ENCODE measurements at places on chromosomes 6 and 20.

DNA sequence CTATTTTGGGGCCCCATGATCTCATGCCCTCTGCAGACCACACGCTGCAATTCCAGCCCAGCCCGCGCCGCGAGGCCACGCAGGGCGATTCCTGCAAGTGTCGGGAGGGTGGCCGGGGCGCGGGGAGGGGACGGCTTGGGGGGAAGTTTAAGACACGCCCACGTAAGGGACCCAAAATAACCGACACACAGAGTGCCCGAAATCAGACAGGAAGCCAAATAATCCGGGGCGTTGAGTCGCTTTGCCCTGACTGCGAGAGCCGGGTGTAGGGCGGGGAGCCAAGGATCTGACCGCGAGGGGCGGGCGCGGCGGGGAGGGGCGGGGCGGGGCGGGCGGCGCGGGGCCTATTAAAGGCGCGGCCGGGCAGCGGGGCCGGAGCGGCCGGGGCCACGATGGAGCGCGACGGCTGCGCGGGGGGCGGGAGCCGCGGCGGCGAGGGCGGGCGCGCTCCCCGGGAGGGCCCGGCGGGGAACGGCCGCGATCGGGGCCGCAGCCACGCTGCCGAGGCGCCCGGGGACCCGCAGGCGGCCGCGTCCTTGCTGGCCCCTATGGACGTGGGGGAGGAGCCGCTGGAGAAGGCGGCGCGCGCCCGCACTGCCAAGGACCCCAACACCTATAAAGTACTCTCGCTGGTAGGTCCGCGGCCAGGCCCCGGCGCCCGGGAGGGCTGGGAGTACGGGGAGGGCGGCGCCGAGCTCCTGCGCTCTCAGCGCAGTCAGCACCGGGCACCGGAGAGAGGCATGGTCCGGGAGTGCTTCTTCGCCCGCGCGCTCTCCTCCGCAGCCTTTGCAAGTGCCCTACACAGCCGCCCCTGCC, at the start of gene ENPP1:
ENPP1 (plus strand) TSS at position 377 of the 816 bp plus-strand sequence; CDS start at position 393, 16 bp downstream.
- peak; percentile 81 for DNase-seq

DNA sequence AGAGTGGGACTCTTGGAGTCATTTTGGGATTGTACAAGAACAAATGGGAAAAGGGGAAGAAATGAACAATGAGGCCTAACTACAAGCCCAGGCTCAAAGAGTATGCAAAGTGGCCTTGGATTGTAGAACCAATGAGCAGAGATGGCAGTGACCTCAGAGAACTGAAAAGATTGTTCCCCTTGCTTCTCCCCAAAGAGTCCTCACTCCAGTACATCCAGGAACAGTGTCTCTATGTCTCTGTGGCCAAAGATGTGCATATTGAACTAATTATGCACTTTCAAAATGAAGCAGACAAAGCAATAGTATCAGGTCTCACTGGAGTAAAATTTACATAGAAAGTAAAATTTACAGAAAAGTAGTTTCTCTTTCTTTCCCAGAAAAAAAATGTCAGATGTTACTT, 81.0 kb downstream of the SMLR1 start:
- DNase-seq: no peak

- DNase-seq: no peak
Measured at GRCh38 chr6:138719011-138719635, 54.4 kb upstream of the CCDC28A start.

GRCh38 chr20:58790454-58790853, 60.2 kb downstream of the GNAS-AS1 start:
- DNase-seq: no peak

DNA sequence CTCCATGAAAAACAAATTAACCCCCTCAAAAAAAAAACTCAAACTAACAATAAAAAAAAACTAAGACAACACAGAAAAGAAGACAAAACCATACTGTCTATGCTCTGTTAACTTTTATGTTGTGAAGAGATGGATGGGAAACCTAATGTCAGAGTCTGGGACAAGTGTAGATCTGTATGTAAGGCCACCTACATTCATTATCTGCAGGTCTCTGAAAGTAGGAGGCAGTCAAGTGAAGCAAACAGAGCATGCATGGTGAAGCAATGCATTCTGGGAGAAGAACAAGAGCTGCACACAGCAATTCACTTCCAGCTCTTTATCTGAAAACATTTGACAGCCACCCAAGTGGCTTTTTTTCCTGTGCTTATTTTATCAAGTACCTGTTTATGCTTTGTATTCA, 452.0 kb downstream of the EPHA7 start:
- DNase-seq: no peak

GRCh38 chr6:38137608-38138265, 318.2 kb downstream of the ZFAND3 start:
- no peak for DNase-seq

- DNase-seq: no peak
Measured at GRCh38 chr6:53639520-53639919, 26.0 kb downstream of the KLHL31 start.

DNA sequence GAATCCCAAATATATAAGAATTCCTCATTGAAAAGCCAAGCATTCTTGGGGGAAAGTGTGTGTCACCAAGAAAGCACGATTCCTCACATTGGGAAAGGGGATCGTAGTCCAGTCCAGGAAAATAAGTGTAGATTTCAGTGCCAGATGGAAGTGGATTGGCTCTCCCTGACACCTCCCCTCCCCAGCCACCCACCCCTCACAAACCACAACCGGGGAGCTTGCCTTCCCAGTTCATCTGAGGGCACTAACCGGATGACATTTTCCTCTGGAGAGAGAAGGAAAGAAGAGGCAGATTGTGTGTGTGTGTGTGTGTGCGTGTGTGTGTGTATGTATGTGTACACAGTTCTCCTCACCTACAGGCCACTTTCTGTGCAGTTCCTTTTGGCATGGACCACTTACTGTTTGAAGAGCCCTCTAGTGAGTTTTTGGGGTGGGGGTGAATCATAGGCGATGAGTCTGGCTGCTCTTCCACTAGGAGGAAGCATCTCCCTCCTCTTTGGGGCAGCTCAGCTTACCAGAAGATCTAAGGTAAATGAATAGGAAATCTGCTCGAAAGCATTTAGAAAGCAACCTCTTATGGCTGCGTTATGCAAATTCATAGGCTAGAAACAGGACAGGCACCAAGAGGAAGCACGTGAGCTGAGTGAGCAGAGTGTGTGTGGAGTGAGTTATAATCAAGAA, 20.8 kb downstream of the DAAM2 start:
- DNase-seq: no peak

- DNase-seq: no peak
Measured at GRCh38 chr6:157755746-157756411, 67.2 kb upstream of the SNX9 start.

GRCh38 chr6:166864333-166864732, 92.0 kb downstream of the RNASET2 start:
- no peak for DNase-seq

- peak; percentile 74 for DNase-seq
Measured at GRCh38 chr6:35240838-35241801, 18.4 kb upstream of the ZNF76 start.

- DNase-seq: no peak
Measured at GRCh38 chr20:23096097-23096496, 10.0 kb upstream of the CD93 start.
